ENCODE measurements at places on chromosomes 13 and 19.

GRCh38 chr19:42303101-42303464 lies 659 bp upstream of the PAFAH1B3 start:
- no peak for DNase-seq

GRCh38 chr13:73765651-73766384 lies 368.4 kb downstream of the KLF12 start:
- peak; percentile 80 for DNase-seq

GRCh38 chr13:80303225-80303811 lies 37.6 kb downstream of the SPRY2 start:
- no peak for DNase-seq

GRCh38 chr19:45444318-45445041 lies 20.8 kb upstream of the ERCC1 start:
- DNase-seq, result peak; percentile 98

- no peak for DNase-seq
Measured at GRCh38 chr13:79458436-79458835, 22.5 kb upstream of the NDFIP2 start.

- DNase-seq, result peak; percentile 81
Measured at GRCh38 chr19:20999731-21000352, 20.6 kb upstream of the ZNF430 start.

DNA sequence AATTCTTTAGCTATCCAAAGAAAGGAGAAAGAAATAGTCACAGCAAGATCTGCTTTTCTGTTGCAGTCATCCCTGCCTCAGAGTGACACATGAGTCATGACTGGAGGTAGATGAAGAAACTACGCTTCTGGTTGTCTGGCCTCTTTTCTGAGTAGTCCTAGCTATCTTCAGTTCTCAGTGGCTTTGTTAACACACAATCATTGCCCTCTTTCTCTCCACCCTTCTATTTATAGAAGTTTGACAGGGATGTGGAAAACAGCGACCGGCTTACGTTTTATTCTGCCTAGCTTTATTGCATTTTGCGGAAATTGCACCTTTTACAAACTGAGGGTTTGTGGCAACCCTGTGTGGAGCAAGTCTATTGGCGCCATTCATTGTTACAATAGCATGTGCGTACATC lies 26.7 kb downstream of the SPATA13 start:
- DNase-seq, result no peak

GRCh38 chr13:110062077-110062776 lies 244.7 kb downstream of the COL4A1 start:
- DNase-seq, result peak; percentile 50

DNA sequence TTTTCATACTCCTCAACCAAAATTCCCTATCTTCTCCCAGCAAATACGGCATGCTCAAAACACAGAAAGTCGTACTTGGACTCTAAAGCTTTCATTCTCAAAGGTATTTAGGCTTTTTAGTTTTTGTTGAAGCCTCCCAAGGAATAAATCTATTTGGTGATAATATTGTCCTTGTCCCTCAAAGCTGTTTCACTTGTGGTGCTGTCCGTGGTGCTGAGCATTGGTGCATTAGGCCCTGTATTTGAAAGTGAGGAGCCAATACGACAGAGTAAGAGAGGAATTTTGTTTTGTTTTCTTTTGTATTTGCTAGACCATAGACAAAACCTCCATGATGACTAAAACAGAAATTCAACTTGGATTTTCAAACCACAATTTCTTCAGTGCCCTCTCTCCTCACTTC lies 3.2 kb upstream of the LGALS13 start:
- peak; percentile 13 for DNase-seq

GRCh38 chr13:35649162-35649561 lies 172.7 kb upstream of the MAB21L1 start:
- DNase-seq, result no peak

DNA sequence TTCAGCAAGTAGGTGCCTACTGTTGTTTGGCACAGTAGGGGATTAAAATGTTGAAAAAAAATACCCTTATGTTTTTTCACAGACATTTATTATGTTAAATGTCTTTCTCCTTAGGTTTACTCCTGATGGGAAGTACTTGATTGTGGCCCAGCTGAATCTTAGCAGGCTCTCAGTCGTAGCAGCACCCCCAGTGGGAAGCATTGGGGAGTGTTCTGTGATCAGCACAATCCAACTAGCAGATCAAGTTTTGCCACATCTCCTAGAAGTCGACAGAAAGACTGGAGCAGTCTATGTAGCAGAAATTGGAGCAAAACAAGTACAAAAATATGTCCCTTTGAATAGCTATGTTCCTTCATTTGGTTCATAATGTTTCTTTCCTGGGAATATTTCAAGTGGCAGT lies 9.3 kb downstream of the NHLRC3 start:
- DNase-seq, result no peak

DNA sequence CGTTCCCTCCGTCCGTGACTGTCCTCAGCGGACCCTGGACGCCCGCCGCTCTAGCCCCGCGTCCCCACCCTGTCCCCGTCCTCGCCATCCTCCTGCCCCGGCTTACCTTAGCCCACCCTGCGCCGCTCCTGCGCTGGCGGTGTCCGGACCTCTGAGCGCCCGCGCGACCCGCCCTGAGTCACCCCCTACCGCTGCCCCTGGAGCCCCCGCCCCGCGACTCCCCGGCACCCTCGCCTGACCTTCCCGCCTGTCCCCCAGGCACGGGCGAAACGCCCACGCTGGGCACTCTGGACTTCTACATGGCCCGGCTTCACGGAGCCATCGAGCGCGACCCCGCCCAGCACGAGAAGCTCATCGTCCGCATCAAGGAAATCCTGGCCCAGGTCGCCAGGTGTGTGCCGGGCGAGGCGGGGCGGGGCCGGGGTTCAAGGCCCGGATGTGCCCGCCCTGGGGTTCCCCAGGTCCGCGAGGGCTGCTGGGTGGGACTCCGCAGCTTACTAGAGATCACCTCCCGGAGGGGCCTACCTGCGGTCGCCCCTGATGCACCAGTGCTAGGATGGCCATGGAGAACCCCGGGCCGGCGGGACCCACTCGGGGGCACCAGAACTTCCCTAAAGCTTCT lies 5.1 kb downstream of the HMG20B start:
- DNase-seq, result no peak

DNA sequence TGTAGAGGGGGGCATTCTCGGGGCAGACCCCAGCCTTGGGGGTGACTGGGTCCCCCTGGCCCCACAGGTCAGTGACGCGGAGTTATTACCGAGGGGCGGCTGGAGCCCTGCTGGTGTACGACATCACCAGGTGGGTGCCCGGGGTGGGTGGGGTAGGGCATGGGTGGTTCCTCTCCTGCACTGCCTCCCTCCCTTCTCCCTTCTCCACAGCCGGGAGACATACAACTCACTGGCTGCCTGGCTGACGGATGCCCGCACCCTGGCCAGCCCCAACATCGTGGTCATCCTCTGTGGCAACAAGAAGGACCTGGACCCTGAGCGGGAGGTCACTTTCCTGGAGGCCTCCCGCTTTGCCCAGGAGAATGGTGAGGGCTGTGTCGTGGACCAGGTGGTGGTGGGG lies 5.7 kb downstream of the RAB4B start:
- no peak for DNase-seq

DNA sequence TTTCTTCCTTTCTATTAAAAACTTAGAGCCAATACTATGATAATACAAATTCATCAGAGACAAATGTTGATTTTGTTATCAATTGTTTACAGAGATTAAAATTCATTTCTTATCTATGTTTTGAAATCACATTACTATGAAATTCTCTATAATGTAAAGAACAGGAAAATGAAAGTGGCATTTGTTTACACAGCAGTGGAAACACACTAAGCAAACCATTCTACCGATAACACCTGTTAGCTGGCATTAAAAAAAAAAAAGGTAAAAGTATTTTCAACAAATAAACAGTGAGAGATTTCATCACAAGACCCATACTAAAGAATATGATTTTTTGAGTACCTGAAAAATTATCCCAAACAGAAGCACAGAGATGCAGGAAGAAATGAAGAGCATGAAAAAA lies 4.8 kb upstream of the CCDC70 start:
- no peak for DNase-seq

- no peak for DNase-seq
Measured at GRCh38 chr13:101450749-101451130, 1.7 kb upstream of the ITGBL1 start.

DNA sequence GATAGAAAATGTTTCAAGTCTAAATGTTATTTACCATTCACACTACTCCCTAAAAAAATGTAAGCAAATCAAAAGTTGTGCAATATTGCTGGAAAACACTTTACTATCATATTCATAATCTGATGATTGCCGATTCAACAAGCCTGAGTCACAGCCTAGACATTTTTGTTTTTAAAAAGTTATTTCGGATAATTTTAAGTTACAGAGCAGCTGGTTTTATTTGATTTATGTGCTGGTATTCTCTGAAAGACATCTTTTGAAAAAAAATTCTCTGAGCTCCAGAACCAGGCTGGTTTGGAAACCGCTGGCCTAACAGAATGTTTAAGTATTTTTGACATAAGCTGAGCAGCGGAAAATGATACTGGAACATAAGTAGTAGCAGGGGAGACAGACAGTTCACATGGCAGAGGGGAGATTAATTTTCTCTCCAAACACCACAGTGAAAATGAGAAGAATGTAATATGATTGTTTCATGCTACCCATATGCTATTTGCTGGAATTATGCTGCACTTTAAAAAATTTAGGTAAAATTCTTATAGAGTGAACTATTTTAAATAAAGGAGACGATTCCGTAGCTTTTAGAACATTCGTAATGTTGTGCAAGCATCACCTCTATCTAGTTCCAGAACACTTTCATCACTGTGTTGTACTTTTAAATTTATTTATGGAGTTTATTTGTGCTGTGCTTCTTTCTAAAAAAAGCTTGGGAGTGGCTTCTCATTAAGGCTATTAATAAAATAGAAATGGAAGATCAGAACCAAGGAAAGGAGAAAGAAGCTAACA lies 36.1 kb downstream of the TBC1D4 start:
- DNase-seq, result no peak

GRCh38 chr13:32737111-32737571 lies 150.9 kb downstream of the PDS5B start:
- no peak for DNase-seq

GRCh38 chr13:81406639-81407292 lies 1065.8 kb upstream of the SPRY2 start:
- DNase-seq, result no peak

DNA sequence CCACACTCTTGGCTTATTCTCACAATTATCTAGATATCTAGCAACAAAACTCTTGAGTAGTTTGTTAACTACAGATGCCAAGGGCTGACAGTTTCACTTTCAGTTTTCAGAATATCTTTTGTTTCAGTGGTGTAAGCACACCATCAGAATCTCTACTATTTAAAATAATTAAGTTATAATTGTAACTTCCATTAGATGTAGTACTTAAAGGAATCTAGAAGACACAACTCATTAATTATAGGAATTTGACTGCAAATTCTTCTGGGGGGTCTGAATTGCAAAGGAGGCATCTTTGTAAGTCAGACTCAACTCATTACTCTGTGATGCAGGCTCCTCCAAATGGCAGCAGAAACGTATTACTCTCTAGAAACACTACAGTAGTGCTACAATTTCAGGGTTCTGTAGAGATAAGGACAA lies 44.9 kb upstream of the USPL1 start:
- DNase-seq, result no peak

DNA sequence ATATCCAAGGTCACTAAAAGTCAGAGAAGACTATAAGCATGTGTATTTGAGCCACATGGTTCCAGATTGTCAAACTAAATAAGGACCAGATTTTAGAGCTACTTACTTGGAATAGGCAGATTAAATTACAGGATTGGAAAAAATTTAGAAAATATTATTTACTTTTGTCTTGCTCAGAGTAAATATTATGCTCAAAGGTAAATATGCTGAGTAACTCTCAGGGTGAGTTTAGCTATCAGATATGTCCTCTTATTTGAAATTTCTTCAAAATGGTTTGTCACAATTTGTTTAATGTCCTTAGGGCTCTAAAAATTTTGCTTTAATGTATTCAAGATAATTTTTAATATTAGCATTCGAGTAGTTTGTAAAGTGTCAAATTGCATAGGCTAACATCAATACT lies 2455.2 kb downstream of the PCDH9 start:
- DNase-seq, result no peak

DNA sequence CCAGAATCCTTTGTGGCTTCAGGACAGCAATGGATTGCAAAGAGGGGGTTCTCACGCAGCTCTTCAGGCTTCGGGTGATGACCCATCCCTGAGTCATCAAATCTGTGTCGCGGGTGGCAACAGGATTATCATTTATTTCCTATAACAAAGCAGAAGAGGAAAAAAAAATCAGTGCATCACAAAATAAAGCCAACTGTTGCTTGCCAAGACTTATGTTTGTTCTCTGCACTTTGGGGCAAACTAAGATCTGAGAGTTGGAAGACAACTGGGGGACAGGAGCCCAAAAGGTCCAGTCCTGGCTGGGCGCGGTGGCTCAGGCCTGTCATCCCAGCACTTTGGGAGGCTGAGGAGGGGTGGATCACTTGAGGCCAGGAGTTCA lies 6.4 kb downstream of the GNA15 start:
- no peak for DNase-seq

DNA sequence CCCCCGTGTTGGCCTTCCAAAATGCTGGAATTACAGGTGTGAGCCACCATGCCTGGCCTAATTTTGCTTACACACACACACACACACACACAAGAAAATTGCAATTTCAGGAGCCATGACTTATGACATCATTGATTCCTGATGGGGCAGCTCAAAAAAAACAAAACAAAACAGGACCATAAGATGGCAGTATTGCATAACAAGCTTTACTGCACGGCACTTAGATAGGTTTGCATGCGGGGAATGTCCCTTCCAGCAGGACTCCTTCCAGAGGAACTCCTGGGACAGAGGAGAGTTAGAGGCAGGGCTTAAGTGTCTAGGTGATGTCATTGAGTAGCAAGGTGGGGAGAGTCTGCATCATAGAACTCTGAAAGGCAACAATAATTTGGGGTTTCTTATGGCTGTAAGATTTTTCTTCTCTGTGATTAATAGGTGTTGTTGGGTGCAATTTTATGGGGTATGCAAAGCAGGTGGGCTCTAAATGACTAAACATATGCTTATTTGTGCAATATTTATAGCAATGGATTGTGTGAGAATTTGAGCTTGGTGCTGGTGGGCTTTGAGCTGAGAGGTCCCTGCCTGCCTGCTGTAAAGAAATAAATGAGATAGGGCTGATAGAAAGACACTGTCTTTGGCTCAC lies 9.0 kb upstream of the ACSBG2 start:
- no peak for DNase-seq

GRCh38 chr19:51615991-51616390 lies 14.2 kb downstream of the SIGLEC5 start:
- DNase-seq, result no peak

Measured in heart right ventricle (tissue), 16 donors.